Brain (organoid and tissue), 16 donors: ENCODE measurements at places on chromosomes 7 and 10.

DNA sequence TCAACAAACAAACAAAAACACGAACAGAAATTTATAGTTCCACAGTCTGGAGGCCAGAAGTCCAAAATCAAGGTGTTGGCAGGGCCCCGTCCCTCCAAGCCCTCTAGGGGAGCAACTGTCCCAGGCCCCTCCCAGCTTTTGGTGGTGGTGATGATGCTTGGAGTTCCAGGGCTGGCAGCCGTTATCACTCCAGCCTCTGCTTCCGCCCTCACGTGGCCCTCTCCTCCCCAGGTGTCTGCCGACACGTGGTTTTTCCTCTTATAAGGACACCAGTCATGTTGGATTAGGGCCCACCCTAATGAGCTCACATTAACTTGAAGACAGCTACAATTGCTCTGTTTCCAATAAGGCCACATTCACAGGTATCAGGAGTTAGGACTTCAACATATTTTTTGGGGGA is 49.7 kb downstream of the MICALL2 start:
- no peak for DNase-seq

- DNase-seq, result no peak
Measured at GRCh38 chr7:134084488-134085144, 42.5 kb upstream of the LRGUK start.

- DNase-seq, result no peak
Measured at GRCh38 chr7:93165447-93165846, 17.3 kb upstream of the SAMD9L start.

- DNase-seq, result no peak
Measured at GRCh38 chr10:44380829-44381600, 3.9 kb downstream of the CXCL12 start.

GRCh38 chr7:44489955-44490350 is 505 bp downstream of the NUDCD3 start:
- no peak for DNase-seq

DNA sequence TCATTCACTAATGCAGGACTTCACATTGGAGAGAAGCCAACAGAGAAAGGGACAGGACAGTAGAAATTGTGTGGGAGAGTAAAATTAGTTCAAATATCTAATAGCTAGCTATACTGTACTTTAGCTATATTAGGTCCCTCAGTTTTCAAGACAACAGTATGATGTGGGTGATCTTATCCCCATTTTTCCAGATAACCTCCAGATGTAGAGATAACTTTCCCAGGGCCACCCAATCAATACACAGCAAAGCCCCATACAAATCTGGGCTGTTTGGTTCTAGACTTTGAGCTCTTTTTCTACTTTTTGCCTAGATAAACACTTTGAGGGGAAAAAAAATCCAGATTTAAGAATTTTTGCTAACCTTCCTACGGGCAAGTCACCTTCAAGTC is 482 bp upstream of the CLDN12 start:
- DNase-seq, result no peak

DNA sequence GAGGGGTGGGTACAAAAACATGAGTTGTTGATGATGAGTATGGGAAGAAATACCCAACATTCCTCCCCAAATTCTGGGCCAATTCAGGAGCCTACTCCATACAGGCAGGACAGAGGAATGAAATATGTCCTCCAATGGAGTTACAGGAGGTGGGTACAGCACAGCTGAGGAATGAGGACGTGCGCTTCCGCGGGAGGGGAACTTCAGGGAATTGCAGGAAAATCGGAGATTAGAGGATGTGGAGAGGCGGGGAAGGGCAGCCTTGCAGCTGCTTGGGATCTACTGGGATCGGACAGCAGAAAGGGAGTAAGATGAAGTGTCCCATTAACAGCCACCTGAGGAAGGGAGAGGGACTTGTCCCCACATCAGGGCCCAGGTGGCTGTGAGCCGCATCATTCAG is 50.2 kb downstream of the PDIA4 start:
- DNase-seq, result no peak

GRCh38 chr7:17773289-17773626 is 167.0 kb downstream of the SNX13 start:
- DNase-seq, result no peak

DNA sequence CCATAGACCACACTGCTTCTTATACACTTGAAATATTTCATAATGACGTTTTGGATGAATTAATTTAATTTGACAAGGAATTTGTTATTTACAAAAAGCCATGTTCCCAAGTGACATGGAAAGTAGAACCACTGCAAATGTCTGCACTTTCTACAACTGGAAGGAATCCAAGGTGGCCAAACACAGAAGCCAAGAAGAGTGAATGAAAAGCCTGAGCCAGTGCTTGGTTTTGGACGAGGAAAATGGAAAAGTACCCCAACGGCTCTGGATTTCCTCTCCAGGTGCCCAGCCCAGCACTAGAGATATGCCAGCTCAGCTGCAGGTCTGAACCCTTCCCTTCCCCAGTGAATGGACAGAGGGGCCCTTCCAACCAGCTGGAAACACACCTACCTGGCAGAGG is 279.4 kb downstream of the TNS3 start:
- no peak for DNase-seq

DNA sequence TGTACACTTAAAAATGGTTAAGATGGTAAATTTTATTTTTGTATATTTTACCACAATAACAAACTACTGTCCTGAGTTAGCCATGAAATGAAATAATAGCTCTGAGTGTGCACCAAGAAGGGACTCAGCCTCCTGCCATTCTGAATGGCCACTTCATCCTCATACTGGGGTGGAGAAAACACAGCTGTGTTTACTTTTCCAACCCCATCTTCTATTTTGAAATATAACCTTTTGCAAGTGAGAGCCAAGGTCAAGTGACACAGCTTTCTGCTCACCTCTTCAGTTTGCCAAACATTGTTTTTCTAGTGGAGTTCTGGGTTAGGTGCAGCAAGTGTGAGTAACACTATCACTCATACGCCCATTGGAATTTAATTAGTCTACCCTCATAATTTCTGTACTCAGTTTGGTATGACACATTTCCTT is 107.4 kb upstream of the GLCCI1 start:
- DNase-seq, result no peak

DNA sequence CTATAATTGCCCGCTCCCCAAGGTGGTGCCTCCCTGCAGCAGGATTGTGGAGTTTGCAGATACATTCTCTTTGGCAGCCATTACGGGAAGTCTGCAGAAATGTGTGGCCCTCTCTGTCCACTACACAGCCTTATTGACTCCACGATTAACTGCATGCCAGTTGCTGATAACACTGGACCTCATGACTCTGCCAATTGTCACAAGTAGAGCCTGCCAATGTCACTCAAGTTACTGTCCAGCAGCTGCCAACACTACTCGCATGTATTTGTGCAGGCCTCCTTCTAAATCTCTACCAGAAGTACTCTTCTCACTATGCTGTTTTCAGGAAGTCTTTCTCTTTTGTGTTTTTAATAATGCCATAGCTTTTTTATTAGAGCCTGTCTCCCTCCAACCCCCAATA is 128.8 kb downstream of the PPP1R3A start:
- DNase-seq, result no peak

- no peak for DNase-seq
Measured at GRCh38 chr7:18393465-18394118, 102.0 kb upstream of the HDAC9 start.

DNA sequence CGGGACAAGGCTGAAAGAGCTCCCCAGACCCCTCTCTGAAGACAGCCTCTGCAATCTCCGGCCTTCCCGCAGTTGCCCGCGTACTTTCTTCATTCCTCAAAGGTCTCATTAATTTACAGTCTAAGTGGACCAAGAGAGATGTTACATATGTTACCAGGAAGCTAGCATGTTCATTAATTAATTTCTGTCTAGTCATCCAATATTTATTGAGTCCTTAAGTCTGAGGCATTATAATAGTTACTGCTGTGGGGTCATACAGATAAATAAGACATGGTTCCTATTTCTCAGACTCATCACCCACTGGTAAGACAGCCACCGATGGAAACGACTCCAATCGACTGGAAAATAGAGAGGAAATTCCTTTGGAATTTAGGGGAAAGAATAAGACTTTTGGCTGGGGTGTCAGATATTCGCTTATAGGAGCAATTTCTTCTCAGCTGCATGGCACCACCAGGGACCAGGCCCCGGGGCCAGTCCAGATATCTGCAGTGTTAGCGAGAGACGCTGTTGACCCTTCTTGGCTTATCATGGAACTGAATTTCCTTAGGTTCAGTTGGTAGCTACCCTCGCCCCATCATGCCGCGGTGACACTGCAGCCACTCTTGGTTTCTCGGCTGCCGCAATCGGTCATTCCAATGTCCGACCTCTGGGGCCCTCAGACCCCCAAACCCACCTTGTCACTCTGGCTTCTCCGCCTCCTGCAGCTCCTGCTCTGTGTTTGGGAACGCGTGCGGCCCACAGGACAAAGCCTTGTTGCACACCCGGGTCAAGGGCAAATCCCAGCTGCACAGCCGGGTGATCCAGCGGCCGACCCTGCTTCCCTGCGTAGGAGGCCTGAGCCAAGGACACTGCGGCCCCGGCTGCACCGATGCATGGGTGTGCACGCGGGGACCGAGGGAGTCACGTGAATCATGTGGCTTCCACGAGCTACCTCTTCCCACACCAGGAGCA is 383.2 kb downstream of the DNAJB6 start:
- DNase-seq, result no peak

GRCh38 chr7:23012908-23013714 is 819 bp downstream of the HYCC1 start:
- DNase-seq, result peak; percentile 66

- DNase-seq, result no peak
Measured at GRCh38 chr10:59033622-59034021, 142.8 kb upstream of the PHYHIPL start.

- DNase-seq, result peak; percentile 58
Measured at GRCh38 chr7:28739826-28740225, 218.3 kb downstream of the TRIL start.

- DNase-seq, result no peak
Measured at GRCh38 chr7:131603932-131604331, 47.5 kb upstream of the PODXL start.

DNA sequence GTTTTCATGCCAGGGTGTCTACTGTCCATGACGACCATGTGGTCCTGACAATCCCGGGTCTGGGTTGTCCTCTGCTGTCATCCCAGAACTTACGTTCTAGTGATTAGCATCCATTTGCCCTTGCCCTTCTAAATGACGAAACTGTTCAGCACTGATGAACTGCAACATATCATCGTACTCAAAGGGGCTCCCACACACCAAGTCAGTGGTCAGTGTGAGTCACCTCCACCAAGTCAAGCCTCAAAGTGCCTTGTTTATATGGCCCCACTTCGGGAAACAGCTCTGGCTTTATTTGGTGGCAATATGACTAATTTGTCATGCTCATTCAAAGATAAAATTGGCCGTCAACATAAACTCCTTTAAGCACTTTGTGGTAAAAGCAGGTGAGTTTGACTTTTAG is 110.7 kb downstream of the FRMD4A start:
- no peak for DNase-seq

DNA sequence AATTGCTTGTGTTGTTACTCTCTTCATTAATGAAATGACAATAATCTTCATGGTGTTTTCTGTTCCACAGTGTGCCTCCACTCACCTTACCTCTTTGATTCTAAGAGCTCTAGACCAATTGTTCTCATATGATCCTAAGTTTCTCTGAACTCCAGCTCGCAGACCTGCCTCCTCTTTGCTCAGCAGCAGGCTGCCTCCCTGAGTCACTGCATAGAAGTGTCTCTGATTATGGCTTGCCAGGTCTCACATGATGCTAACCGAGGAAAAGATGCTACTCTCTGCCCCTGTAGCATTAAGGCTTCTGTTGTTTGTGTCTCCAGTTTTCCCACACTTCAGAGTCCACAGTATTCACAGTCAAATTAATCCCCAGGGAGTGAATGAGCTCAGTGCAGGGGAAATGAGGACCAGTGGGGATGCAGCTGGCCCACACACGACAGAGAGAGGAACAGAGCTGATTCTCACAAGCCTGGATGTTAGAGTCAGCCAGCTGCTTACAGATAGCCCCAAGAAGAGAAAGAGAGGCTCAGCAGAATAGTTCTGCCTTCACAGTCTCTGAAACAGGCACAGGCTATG is 145.9 kb upstream of the EGR2 start:
- peak; percentile 24 for DNase-seq

DNA sequence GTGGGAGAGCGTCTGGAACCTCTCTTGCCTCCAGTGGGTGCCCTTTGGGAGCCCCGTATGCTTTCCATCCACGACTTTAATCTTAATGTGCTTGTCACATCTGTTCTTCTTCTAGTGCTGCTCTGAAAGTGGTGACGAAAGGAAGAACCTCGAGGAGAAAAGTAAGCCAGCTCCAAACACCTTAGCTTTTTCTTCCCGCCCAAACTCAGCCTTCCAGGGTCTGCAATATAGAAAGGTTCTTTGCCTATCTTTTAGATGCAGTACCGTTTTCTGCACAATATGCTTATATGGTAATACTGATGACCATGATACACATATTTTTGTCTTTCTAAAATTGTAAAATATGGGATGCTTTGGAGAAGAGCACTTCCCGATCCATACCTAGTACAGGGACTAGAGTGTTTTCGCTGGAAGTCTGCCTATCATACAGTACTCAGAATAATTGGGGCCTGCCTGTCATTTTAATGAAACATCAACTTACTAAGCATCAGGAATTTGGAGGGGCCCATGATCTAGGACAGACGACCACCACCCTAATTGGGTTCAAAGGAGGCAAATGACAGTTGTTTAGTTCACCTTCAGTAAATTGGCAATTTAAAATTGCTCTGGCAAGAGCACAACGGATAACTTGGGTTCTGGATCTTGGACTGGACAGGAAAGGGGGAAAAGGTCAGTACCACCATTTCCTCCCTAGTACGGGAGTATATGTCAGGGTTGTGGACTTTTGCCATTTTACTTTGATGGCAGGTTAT is 884 bp downstream of the RINT1 start:
- no peak for DNase-seq
